ENCODE measurements at places on chromosomes 6 and 20.

DNA sequence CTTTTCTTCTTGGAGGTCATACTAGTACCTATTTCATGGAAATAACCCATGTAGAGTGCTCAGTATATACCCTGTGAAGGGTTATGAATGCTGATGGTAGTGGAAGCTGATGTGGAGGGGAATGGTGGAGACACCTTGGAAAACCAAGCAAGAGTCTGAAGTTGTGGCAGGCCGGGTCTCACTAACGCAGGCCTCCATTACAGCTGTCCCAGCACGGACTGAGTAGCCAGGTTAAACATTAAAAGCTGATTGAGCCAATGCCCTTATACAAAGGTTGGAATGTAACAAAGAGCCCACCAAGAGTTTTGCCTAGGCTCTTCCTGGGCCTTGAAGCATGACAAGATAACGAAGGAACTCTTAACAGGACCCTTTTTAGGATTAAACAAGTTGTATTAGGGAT, 2.1 kb upstream of the PCMTD2 start:
- DNase-seq: no peak

DNA sequence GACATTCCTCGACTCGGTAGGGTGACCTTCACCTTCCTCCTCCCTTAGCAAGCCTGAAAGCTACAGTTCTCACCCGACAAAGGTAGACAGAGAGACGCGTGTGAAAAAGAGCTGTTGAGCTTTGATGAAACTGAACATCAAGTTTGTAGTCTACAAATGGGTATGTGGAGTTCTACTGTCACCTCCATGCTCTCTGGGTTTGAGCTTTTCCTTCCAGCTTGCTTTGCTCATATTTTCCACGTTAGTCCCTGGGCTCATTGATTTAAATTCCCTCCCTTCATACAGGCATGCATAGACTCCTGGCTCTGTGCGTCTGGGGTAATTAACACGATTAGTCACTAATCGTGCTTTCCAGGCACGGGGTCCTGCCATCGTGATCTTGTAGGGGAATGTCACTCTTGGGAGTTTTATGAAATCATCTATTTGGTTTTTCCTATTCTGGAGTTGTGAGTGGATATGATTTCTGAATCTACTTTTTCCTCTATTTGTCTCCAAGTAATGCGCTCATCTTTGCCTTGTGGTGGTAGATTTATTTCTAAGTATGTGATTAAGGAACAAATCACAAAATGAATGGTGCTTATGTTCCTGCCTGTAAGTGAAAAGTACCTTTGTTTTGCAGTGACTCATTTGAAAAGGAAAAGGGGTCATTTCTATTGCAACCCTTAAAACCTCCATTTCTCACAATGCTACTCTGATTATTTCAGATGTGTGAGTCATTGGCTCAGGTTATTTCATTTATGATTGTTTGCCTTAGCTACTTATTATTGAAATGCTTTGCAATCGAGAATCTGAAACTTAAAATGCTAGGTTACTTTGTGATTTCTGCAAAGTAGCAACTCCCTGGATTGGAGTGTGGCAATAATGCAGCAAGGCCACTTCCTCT, 154.6 kb downstream of the ZDHHC14 start:
- DNase-seq: no peak

DNA sequence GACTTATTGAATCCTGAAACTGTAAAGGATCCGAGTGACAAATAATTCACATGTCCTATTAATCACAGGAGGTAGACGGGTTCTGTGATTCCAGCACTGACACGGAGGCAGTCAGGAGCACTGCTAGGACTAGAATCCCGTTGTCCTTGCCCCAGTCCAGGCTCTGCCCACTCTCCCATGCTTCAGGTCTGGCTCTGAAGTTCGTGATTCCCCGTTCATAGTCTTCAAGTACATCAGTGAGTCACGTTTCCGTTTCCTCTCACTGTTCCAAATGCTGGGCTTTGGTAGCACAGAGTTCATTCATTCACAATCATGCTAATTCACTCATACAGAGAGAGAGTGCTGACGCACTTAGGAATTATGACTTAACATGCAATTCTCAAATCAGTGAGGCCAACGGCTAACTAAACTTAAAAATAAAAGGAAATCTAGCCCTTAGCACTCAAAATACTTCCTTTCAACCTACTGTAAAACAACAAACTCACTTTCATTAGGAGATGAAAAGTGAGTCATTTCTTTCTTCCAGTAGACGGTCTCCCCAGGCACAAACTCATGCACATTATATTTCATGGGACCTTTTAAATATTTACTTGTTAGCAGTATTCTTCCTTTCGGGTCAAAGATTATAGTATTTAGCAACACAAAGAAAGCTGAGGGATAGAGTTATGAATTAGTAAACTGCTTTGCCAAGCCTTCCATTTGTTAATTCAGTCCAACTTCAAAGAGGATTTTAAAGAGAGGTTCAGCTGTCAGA, 94.0 kb upstream of the NHSL1 start:
- no peak for DNase-seq

DNA sequence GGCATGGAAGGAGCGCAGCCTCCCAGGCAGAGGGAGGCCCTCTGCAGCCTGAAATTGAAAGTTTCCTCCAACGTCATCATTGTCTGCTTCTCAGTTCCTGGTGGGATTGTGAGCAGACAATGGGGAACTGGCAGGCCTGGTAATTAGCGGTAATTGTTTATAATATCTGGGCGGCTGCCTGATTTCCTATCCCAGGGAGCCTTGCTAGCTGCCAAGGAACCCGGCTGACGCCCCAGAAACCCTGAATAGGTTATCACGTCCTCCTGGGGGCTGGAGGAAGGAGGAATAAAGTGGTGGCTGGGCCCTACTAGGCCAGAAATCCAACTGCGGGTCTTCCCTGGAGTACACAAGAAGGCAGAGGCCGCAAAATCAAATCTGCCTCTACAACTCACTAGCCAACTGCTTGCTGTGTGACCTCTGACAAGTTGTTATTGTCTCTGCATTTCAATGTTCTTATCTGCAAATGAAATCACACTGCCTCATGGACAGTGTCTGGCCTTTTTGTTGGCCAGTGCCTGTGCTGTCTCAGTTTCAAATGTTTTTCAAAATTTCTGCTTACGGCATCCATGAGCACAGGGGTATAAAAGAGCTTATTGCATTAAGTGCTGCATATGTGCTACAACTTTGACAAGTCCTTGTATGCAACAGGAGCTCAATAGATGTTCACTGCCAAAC, 16.9 kb downstream of the KCNK15 start:
- no peak for DNase-seq

DNA sequence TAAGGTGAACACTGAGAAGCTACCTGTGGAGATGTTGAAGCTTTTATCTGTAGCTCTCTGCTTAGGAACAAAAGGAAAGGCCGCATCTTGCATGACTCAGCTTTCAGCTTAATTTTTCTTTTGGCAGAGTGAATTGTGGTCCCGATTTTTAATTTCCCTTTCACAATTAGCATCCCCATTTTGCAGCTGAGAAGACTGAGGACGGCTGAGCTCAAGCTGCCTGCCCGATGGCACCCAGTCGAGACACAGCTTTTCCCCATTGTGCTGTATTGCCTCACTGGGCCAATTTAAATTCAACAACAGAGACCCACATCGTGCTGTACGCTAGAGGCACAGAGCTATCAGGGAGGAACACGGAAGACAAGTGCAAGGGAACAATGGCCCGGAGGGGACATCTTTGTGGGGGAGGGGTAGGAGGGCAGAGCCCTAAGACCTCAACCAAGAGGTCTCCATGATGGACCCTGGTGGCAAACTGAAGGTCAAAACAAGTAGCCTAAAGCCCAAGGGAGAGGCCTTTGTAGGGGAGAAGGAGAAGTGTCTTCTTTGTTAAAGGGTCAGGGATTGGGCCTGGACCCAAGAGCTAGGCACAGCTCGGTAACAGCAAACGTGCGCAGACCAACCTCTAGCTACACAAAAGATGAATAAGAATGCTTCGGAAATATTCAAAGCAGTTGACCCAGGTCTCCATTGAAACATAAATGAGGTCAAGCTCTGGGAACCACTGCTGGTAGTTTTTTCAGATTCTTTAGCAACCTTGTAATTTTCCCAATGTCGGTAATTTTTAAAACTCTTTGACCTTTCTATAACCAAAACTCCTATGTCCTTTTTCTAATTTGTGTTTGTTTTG, 13.3 kb upstream of the QKI start:
- DNase-seq: no peak

GRCh38 chr20:16005915-16006493, 567.2 kb downstream of the KIF16B start:
- no peak for DNase-seq

DNA sequence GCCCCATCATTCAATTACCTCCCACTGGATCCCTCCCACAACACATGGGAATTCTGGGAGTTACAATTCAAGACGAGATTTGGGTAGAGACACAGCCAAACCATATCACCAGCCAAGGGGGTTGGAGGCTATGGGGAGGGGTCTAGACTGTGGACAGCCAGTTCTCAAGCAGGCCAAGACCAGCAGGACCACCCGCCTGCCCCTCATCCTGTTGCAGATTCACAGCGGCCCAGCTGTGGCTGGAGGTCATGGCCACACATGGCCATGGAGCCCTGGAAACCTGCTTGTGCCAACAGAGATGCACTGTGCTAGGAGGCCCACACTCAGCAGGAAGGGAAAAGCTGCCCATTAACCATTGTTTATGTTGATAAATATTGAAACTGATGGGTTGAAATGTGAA, 240.5 kb downstream of the TTLL2 start:
- no peak for DNase-seq

DNA sequence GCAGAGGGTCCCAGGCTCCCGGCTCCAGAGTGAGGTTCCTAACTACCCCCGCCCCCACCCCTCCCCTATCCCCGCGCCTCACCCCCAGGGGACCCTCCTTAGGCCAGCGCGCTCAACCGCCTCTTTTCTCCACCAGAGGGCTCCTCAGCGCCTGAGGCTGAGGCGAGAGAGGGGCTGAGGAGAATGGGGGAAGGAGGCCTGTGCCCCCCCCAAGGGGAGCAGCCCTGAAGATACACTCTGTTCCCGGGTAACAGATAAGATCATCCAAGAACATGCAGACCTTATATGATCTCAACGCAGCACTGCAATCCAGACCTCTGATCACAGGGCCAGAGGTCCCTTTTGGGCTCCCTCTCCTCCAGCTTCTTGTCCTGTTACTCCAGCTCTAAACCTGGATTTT, 43.3 kb upstream of the MRPS10 start:
- DNase-seq: no peak

- DNase-seq: no peak
Observed at GRCh38 chr6:144053601-144054000, 41.8 kb downstream of the SF3B5 start.

DNA sequence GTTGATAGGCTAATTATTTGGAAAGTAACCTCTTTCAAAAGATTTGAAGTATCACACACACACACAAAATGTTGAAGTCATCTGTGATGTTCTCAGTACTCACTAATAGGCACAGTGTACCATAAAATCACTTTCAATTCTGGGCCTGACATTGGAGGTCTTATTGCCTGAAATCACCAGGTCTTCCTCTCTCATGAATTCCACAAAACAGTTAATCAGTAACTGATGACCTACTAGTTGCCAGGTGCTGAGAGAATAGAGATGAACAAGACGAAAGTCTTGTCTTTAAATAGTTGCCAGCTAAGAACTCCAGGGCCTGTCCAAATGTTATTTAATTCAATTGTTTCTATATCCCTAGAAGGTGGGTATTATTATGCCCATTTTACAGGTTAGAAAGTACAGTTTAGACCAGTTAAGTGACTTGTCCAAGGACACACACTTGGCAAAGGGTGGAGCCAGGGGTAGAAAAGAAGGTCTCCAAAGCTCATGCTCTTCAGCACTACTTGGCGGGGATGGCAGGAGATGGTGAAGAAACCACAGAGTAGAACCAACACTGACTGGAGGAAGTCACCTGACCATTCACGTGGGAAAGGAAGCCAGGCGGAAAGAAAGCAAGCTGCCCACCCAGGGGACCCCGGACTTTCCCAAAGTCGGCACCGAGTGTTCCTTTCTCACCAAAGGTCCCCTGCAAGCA, 116.4 kb downstream of the KIF6 start:
- DNase-seq: no peak

- no peak for DNase-seq
Observed at GRCh38 chr20:35661053-35661452, 3.6 kb downstream of the CPNE1 start.

- no peak for DNase-seq
Observed at GRCh38 chr6:46565531-46565930, 74.3 kb upstream of the RCAN2 start.

GRCh38 chr6:135165031-135165430, 16.1 kb upstream of the MYB start:
- DNase-seq: no peak

DNA sequence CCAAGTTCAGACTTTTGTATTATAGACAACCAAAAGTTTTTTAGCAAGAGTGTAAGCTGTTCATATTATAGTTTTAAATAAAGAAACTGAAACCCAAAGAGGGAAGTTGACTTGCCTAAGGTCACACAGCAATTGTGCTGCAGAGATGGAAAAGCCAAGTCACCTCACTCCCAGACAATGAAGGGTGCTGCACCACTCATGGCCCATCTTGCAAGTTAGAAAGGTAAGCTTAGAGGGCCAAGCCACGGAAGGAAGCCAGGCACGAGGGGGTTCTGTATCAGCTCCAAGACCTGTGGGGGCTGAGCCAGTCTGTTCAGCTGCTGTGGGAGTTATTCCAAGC, 860 bp downstream of the DEFB124 start:
- no peak for DNase-seq

DNA sequence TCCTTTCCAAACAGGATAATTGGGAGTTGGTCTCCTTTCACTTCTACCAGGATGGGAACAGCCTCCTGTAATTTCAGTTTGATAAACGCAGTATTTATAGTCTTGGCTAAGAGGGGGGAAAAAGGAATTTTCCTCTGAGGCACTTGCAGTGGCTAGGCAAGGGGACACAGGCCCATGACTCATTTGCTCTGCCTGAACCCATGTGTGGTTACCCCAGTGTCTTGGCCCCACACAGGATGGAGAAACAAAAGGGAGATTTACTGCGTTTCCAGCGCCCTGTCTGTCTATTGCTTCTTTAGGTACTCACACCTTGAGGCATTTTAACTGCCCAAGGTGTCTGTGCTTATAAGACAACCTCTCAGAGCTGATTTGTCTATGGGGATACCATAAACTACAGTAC, 74.8 kb upstream of the NEDD9 start:
- DNase-seq: no peak

- peak; percentile 89 for DNase-seq
Observed at GRCh38 chr6:31821301-31822035, 6.1 kb upstream of the HSPA1B start.

GRCh38 chr6:97176468-97176867, 106.5 kb downstream of the MMS22L start:
- no peak for DNase-seq

DNA sequence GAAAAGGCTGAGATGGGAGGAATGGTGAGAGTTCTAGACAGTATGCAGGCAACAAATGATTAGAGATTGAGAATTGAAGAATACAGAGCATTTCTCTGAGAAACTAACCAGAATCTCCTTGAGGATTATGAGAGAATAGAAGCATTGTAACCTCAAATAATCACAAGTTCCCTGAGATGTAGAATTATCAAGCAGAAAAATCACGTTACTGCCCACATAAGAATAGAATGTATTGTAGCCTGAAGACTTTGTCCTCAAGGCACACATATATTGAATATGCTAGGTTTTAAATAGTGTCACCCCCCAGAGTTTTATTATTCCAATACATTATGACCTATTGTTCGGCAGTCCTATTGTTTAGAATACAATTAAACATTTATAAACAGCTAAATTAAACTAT, 57.2 kb downstream of the CNKSR3 start:
- no peak for DNase-seq

- DNase-seq: no peak
Observed at GRCh38 chr6:144395826-144396225, 110.7 kb downstream of the UTRN start.

GRCh38 chr6:54932622-54933021, 86.1 kb downstream of the FAM83B start:
- no peak for DNase-seq

GRCh38 chr6:110786271-110786670, 29.0 kb downstream of the CDK19 start:
- DNase-seq: no peak

- DNase-seq: no peak
Observed at GRCh38 chr6:116158641-116159040, 32.7 kb upstream of the COL10A1 start.
